ENCODE measurements at places on chromosomes 16 and 17. TPM values are rescaled to one million over a fixed set of nuclear protein-coding genes. Genes with fewer than 3 reads are reported as not detected.

GRCh38 chr16:29900102-29900887 lies at the start of gene ASPHD1:
Gene ASPHD1, plus strand, starts transcription at chr16:29900488. Its CDS starts 484 bp downstream, at chr16:29900972.
- H3K36me3 ChIP-seq: peaks cover 3% of the 10 kb centered on the region
- H3K27ac ChIP-seq: peak within 1 kb of the TSS; percentile 75
- H3K4me3 ChIP-seq: peak within 1 kb of the TSS; percentile 74
- H3K4me1 ChIP-seq: peaks cover 23% of the 10 kb centered on the region
- peaks cover 7% of the 10 kb centered on the region for H3K27me3 ChIP-seq
- peak; percentile 78 for DNase-seq

- H3K36me3 ChIP-seq: no peaks in the 10 kb centered on the region
- H3K4me3 ChIP-seq: no peak overlapping the region
- DNase-seq: no peak
- peaks cover 3% of the 10 kb centered on the region for H3K4me1 ChIP-seq
- no peak overlapping the region for H3K27ac ChIP-seq
Observed at GRCh38 chr17:4535667-4536258, 19.4 kb downstream of the MYBBP1A start.

DNA sequence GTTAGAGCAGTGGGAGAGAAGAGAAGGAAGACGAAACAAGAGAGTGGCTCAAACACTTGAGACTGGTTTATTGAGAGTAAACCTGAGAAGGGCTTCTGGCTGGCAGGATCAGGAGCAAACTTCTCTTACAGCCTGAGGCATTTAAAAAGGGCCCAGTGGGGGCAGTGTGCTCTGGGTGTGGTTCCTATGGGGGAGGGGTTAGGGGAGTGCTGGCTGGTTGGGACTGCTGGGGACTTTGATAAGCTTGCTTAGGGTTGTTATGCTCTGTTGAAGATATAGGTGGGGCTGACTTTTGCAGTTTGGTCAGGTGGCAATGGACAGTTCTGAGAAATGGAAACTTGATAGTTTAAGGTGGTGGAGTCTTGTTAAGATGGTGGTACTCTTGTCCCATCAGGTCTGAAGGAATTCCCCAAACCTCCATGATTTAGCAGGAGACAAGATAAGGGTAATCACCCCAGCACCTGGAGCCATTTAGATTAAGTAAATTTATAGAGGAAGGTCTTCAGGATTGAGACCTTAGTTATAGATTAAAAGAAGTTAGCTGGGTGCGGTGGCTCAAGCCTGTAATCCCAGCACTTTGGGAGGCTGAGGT lies 79.3 kb downstream of the EMP2 start:
- no peak overlapping the region for H3K27ac ChIP-seq
- H3K36me3 ChIP-seq: no peaks in the 10 kb centered on the region
- H3K27me3 ChIP-seq: no peaks in the 10 kb centered on the region
- H3K4me1 ChIP-seq: no peaks in the 10 kb centered on the region
- DNase-seq: no peak
- H3K4me3 ChIP-seq: no peak overlapping the region

DNA sequence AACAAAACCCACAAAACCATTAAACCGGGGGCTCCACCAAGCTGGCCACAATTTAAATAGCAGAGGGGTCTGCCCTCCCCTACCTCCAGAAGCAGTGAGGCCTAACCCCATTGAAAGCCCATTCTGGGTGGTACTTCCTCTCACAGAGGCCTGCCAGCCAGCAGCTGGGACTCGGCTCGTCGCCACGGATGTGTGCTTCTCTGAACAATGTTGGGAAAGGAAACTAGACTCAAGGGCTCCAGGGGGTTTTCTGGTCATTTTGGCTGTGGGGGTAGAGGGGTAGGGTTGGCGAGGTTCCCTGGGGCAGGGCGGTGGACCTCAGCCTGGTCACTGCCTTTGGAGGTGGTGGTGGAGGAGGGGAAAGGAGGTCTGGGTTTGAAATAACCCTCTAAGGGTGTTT lies 4.7 kb upstream of the PLCG2 start:
- H3K36me3 ChIP-seq: no peaks in the 10 kb centered on the region
- H3K27ac ChIP-seq: no peak overlapping the region
- no peak for DNase-seq
- peaks cover 14% of the 10 kb centered on the region for H3K27me3 ChIP-seq
- no peaks in the 10 kb centered on the region for H3K4me1 ChIP-seq

DNA sequence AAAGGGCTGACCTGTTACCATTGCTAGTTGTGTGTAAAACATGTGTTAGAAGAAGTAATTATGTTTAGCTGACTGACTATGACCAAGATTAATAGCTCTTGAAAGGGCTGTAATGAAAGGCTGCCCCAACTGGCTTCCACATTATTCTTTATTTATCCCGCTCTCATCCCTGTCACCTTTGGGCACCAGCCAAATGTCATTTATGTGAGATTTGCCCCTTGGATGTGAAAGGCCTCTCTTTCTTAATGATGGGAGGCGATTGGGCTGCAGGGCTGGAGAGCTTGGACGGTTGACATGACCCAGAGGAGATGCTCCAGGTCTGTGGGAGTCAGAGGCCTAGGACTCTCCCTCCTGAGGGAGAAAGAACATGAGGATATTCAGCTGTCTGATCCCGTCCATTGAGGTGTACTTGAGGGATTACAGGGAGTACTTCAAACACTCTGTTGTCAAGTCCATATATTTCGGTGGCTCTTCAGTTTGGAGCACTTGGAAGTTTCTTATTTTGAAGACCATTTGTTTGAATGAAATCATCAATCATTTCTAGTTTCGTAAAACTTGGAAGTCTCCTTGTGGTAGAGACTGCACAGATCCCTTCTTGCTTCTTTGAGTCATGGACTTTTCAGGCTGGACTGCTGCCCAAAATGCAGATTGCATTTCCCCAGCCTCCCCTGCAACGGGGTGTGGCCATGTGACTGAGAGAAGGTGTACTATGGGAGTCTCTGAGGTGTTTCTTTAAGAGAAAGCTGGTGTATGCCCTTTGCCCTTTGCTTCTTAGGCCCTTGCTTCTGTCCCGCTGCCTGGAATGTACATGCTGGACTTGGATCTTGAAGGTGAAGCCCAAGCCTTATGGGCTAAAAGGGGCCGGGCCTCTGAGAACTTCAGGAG lies 51.3 kb downstream of the FTO start:
- H3K4me1 ChIP-seq: peaks cover 7% of the 10 kb centered on the region
- H3K27me3 ChIP-seq: no peaks in the 10 kb centered on the region
- H3K4me3 ChIP-seq: no peak overlapping the region

GRCh38 chr17:42276609-42277341 lies 584 bp upstream of the STAT5B start:
- H3K4me1 ChIP-seq: peaks cover 16% of the 10 kb centered on the region
- no peaks in the 10 kb centered on the region for H3K36me3 ChIP-seq
- DNase-seq: peak; percentile 77
- H3K4me3 ChIP-seq: peak overlapping the region; percentile 76
- peak overlapping the region; percentile 75 for H3K27ac ChIP-seq
- H3K27me3 ChIP-seq: no peaks in the 10 kb centered on the region

Gene MT3
- total RNA-seq: not detected

Gene C16orf96
- total RNA-seq: 0.38 TPM

DNA sequence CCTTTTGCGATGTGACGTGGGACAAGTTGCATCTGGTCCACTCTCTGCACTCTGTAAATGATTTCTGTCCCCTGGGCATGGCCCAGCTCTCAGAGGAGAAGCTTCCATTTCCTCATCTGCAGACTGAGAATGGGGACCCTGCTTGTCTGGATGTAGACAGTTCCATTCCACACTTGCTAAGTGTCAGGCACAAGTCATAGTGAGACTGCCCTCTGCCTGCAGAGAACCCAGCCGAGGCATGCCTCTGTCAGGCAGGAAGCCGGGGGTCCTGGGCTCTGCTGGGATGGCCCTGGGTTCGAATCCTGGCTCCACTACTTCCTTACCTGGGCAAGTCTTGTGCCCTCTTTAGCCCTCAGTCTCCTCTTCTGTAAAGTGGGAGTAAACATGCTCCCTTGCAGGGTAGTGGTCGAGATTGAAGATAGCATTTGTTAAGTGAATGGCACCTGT lies 4.1 kb downstream of the MAP2K3 start:
- no peak overlapping the region for H3K4me3 ChIP-seq
- no peaks in the 10 kb centered on the region for H3K36me3 ChIP-seq
- DNase-seq: no peak
- peaks cover 32% of the 10 kb centered on the region for H3K4me1 ChIP-seq
- H3K27ac ChIP-seq: peak overlapping the region; percentile 72

GRCh38 chr17:48492401-48493298 lies 38.2 kb downstream of the HOXB1 start:
- H3K27ac ChIP-seq: peak overlapping the region; percentile 52
- no peaks in the 10 kb centered on the region for H3K36me3 ChIP-seq
- H3K4me3 ChIP-seq: peak overlapping the region; percentile 40
- no peaks in the 10 kb centered on the region for H3K27me3 ChIP-seq
- peaks cover 29% of the 10 kb centered on the region for H3K4me1 ChIP-seq

DNA sequence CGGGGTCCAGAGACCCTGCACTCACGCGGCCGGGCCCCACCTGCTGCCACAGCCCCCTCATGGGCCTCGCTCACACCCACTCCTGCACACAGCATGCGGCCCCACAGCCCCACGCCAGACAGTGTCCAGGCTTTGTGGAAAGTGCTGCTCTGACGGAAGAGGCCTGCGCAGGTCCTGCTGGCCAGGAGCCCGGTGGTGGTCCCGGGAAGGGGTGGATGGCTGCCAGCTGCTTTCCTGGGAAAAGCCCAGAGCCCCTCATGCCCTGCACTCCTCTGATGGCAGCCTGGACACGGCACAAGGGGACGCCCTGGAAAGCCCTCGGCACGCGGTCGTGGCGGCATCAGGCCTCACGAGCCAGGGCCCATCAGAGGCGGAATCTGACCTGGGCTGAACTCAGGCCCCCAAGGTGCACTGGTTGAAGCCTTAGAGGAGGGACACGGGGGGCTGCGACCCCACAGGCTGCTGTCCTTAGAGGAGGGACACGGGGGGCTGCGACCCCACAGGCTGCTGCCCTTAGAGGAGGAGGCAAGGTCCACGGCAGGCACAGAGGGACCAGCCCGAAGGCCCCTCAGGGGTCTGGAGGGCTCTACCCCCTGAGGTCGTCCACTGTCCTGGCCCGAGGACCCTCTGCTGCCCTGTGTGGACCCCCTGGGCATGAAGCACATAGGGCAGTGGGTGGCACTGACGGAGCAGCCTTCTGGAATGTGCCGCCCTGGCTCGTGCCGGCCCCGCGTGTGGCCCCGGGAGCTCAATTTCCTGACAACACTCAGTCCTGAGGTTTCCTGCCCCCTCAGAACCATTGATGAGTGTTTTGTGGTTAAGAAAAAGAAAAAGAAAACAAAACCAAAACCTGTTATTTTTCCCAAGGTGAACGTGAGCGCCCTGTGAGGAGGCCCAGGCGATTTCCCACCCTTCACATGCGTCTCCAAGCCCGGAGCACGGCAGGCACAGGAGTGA lies 22.1 kb downstream of the SOX8 start:
- peaks cover 37% of the 10 kb centered on the region for H3K27me3 ChIP-seq
- H3K27ac ChIP-seq: no peak overlapping the region
- H3K4me1 ChIP-seq: peaks cover 19% of the 10 kb centered on the region
- no peak overlapping the region for H3K4me3 ChIP-seq
- H3K36me3 ChIP-seq: no peaks in the 10 kb centered on the region

DNA sequence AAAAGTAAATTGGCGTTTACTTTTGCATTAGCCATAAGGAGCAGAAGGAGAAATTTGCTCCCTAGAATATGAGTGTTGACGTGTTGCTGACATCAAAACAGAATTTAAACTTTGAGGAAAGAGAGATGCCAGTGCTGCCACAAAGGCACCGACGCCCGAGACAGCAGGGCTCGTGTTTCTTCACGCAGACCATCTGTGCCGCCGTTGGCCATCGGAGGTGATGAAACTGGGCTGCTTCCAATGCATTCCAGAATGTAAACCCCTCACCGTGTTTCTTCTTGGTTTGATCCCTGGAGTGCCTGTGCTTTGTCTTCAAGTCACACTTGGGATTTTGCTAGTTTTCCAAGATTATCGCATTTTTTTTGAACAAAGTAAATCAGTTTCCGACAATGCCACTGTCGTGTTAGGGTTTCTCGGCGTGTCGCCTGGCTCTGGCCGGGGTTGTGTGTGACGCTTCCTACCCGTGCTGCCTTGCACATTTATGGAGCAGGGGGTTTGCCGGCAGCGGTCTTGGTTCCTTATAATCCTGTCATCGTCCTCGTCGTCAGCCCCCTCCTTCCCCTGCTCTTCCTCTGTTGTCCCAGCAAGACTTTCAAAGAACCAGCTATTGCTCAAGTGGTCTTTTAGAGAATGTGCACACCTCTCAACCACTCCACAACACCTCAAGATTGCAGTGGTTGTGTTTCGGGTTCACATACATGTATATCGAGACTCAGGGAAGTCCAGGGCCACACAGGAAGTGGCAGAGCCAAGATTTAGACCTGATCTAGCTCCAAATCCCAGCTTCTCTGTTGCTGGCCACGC lies 103.9 kb downstream of the METRNL start:
- H3K4me1 ChIP-seq: no peaks in the 10 kb centered on the region
- peaks cover 10% of the 10 kb centered on the region for H3K27me3 ChIP-seq
- no peak overlapping the region for H3K4me3 ChIP-seq
- no peak overlapping the region for H3K27ac ChIP-seq
- H3K36me3 ChIP-seq: no peaks in the 10 kb centered on the region

DNA sequence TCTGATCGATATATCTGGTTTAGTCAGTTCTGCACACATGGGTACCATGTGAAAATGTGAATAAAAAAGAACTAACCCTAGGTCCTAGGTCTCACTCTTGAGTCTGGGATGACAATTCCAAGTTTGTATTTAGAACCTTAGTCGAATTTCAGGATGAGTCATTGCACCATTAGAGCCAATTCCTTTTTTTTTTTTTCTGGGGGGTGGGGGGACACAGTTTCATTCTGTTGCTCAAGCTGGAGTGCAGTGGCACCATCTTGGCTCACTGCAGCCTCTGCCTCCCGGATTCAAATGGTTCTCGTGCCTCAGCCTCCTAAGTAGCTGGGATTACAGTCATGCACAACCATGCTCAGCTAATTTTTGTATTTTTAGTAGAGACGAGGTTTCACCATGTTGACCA lies 41.6 kb downstream of the SPAG9 start:
- peaks cover 5% of the 10 kb centered on the region for H3K36me3 ChIP-seq
- H3K4me3 ChIP-seq: no peak overlapping the region
- H3K27me3 ChIP-seq: no peaks in the 10 kb centered on the region
- peak; percentile 26 for DNase-seq

DNA sequence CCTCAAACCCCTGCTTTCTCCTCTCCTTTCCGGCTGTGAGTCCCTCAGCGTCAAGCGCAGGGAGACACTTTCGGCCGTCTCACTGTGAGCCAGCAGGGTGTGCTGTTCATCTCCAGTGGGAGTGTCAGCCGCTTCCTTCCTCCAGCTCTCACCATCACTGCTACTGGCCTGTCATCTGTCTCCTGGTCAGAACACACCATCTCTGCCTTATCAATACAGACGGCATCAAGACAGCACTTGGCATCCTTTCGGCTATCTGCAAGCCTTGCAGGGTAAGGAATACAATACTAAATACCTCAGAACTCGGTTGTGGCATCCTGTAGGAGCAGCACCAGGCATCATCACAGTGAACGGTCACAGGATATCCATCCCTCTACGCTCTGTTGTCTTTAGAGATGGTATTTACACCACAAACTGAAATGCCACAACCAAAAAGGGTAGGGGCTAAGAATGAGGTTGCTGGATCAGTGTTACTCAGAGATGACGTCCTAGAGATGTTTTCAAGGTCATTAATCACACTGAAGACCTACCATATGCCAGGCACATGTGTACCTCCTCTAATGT lies 20.7 kb upstream of the CMTM4 start:
- peaks cover 11% of the 10 kb centered on the region for H3K36me3 ChIP-seq
- DNase-seq: peak; percentile 86
- no peak overlapping the region for H3K4me3 ChIP-seq
- H3K4me1 ChIP-seq: peaks cover 6% of the 10 kb centered on the region
- H3K27ac ChIP-seq: peak overlapping the region; percentile 67

Data from astrocyte (in vitro differentiated cells and primary cell).